Neural progenitor cell (in vitro differentiated cells): ENCODE measurements at places on chromosomes 6 and 20.

GRCh38 chr20:61053889-61054288 is 198.2 kb upstream of the CDH4 start:
- no peak for DNase-seq

DNA sequence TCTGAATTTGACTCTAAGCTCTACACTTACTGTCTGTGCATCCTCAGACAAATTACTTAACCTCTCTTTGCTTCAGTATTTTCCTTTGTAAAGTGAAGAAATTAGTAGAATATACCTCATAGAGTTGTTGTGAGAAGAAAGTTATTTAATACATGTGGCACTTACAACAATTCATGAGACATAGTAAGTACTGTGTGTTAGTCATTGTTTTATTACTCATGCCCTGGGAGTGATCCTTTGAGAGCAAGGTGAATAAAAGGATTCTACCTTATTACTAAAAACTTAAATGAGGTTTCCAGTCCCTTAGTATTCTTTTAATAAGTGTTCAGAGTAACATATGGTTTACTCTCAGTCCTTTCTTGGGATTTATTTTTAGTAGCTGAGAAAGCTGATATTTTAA is 233.6 kb upstream of the MAP3K7 start:
- DNase-seq, result no peak

- no peak for DNase-seq
Observed at GRCh38 chr20:32642257-32643046, 31.3 kb downstream of the C20orf203 start.

DNA sequence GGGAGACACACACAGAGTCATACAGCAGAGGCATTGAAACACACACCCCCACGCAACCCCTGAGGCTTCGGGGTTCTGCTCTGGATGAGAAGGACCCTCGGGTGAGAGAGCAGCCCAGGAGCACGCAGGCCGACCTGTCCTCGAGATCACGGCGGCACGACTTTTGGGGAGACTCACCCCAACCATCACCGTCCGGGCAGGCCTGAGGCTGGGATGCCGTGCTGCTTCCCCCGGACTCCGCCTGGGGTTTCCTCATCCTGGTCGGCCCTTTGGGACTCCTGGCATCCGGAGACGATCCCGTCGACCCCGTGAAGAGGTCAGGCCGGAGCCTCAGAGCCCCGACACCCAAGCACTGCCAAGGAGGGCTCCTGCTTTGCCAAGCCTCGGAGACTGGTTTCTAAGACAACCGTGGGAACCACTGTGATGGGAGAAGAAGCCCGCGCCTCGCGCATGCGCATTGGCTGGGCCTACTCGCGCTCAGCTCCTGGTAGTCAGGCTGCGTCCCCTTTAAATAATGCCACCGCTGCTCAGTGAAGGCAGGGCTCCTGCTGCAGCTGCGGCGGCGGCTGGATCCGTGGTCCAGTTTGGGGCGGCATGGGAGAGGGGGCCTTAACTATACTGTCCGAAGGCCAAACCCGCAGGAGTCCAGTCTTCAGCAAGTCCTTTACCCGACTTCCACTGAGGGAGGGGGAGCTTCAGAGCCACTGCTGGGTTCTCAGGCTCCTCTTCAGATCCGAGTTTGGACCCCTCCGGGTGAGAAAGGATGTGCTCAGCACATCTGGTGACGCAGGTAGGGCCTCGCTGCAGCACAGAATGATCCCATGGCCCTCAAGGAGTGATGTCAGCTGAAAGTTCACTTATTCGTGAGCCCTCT is 171.4 kb upstream of the ZNF337 start:
- DNase-seq, result peak; percentile 86

- no peak for DNase-seq
Observed at GRCh38 chr6:56685994-56686393, 43.3 kb upstream of the DST start.

DNA sequence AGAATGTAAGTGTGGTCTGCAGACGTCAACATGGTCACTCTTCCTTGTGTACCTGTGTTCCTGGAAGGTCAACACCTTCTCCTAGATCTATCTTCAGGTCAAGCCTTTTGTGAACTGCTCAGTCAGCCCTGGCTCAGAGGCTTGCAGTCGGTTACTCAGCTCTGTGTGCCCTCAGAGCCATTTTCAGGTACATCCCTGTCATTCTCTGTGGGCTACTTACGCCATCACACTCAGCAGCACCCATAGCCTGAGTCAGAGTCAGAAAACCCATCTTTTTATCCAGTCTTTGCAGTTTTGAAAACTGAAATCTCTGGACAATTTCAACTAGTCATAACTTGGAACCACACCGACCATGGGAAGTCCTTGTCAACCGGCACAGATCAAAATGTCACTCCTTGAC is 35.3 kb downstream of the TGM3 start:
- no peak for DNase-seq

DNA sequence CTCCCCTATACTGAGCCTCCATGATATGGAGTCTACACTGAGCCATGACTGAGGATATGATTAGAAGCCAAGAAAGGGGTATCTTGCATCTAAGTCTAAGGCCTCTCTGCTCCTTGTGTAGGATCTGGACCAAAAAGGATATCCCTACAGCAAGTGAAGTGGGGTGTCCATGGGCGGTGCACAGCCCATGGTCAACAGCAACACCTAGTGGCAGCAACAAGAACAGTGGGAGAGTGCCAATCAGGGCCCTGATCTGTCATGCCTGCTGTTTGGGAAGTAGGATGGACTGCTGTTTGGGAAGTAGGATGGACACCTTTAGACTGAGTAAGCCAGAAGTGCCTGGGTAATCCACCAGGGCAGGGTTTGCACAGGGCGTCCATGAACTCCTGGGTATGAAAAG is 22.4 kb downstream of the PTGIS start:
- no peak for DNase-seq

- DNase-seq, result no peak
Observed at GRCh38 chr20:454951-455350, 7.4 kb downstream of the TBC1D20 start.

DNA sequence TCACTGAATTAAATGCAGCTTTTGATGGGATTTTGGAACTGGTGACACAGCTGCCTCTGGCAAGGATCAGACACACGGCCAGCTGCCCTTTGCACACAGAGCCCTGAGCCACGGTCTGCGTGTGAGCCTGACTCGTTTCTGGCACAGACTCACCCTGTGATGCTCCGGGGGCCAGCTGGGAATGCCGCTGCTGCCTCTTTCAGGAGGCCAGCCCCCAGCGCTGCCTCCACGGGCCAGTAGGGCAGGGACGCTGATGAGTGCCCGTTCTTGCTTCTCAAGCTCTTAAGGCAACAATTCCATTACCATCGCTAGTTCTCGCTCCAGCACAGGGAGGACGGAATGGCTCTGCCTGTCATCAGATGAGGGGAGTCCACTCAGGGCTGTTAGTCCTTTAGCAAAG is 61.6 kb downstream of the IRF4 start:
- no peak for DNase-seq

GRCh38 chr6:118284736-118285360 is 263.2 kb upstream of the PLN start:
- no peak for DNase-seq

GRCh38 chr20:53668992-53669391 is 75.4 kb upstream of the ZNF217 start:
- no peak for DNase-seq

DNA sequence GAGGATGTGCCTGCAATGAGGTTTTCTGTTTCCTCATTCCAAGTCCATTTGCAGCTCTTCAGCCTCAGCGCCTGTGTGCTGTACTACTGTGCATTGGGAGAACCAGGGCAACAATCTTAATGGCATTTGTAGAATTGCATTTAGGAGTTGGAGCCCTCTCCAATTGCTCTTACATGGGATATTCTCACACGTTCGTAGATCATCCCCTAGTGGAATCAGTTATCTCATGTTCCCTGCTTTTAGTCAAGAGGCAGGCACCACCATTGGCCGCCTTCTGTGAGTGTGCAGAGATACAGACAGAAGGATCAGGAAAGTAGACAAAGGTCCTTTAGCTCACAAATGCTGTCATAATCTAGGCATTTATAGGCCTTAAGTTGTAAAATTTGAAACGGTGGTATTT is 84.2 kb upstream of the RGS17 start:
- no peak for DNase-seq

- DNase-seq, result no peak
Observed at GRCh38 chr6:144488590-144488989, 203.5 kb downstream of the UTRN start.

- DNase-seq, result no peak
Observed at GRCh38 chr6:20652299-20653084, 118.2 kb downstream of the CDKAL1 start.

DNA sequence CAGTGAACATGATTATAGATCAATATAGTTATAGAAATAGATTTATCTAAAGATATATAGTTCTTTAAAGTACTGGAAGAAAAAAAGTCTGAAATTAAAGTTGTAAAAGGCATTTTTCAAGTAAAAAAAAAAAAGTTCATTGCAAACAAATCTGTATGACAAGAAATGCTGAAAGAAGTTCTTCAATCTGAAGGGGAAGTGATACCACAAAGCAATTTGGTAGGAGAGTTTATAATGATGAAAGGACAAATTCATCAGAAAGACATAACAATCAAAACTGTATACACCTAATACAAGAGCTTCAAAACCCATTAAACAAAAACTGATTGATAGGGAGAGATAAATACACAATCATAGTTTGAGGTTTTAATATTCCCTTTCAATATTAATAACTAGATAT is 14.1 kb downstream of the HUS1B start:
- DNase-seq, result no peak

GRCh38 chr6:107870381-107870780 is 46.3 kb upstream of the SCML4 start:
- DNase-seq, result no peak

DNA sequence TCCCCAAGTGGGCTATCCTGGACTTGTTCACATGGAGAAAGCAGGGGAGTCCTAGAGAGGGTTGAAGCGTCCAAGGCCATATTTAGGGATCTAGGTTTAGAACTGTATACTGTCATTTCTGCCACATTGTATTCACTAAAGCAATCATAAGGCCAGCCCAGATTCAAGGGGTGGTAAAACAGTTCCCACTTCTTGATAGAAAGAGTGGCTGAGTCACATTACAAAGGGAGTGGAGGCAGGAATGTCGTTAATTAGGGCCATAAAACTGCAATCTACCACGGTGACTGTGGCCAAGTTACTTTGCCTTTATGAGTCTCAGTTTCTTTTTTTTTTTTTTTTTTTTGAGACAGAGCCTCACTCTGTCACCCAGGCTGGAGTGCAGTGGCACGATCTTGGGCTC is 7.4 kb upstream of the UBR2 start:
- DNase-seq, result no peak

DNA sequence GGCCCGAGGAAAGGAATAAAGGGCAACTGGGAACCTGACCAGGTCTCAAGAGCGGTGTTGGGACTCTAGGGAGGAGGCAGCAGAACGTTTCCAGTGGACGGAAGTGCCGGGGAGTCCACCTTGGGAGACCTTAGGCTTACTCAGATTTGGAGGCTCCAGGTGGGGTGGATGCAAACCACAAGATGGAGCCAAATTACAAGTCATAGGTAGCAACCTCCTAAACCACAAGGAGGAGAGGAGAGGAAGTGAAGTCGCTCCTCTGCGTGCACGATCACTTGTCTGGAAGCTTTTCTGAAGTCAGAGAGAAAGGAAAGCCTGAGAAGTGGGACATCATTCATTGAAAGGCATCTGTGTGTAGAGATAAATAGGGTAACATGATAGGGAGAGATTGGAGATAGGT is 9.3 kb downstream of the HLA-DOA start:
- peak; percentile 70 for DNase-seq

DNA sequence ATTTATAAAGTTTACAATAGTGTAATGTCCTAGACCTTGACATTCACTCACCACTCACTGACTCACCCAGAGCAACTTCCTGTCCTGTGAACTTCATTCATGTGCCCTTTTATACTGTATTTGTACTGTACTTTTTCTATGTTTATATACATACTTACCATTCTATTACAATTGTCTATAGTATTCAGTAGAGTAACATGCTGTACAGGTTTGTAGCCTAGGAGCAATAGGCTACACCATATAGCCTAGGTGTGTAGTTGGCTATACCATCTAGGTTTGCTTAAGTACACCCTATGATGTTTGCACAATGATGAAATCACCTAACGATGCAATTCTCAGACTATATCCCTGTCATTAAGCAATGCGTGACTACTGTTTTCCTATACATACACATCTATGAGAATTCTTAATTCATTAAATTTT is 17.5 kb downstream of the EDEM2 start:
- DNase-seq, result no peak
